Activated naive CD8-positive, alpha-beta T cell treated with anti-CD3 and anti-CD28 coated beads for 36 hours (primary cell): ENCODE measurements at places on chromosomes 13 and 19.

GRCh38 chr19:3606690-3607289 is at the start of gene TBXA2R:
TSS of gene TBXA2R (minus strand) at chr19:3606875. CDS start at chr19:3600634, 6,241 bp downstream.
- DNase-seq = peak; percentile 82

GRCh38 chr19:27822336-27822735 is 1390.6 kb downstream of the UQCRFS1 start:
- no peak for DNase-seq

- no peak for DNase-seq
These were observed 365.1 kb downstream of the DNAJC15 start for GRCh38 chr13:43388282-43389034.

DNA sequence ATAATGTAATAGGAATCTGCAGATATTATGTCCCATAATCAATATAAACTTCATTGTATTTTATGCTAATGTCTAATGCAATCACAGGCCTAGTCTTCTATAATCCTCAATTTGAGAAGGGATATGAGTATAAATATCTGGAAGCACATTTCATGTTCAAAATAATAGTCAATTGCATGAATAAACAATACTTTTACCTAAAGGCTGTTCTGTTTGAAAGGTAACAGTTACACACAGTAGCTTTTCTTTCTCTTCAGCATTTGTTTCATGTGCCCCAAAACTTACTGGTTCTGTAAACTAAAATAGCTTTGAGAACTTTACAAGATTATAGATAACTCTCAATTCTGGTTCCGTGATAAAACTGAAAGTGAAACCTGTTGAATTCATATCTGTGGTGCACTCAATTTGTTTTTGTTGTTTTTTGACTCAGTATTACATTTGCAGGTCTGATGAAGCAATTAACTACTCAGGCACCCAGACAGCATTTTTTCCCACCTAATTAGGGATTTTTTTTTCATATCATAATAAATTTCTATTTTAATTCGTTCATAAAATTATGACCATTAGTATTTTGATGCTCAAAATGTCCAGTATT is 1193.8 kb downstream of the SLITRK1 start:
- no peak for DNase-seq

DNA sequence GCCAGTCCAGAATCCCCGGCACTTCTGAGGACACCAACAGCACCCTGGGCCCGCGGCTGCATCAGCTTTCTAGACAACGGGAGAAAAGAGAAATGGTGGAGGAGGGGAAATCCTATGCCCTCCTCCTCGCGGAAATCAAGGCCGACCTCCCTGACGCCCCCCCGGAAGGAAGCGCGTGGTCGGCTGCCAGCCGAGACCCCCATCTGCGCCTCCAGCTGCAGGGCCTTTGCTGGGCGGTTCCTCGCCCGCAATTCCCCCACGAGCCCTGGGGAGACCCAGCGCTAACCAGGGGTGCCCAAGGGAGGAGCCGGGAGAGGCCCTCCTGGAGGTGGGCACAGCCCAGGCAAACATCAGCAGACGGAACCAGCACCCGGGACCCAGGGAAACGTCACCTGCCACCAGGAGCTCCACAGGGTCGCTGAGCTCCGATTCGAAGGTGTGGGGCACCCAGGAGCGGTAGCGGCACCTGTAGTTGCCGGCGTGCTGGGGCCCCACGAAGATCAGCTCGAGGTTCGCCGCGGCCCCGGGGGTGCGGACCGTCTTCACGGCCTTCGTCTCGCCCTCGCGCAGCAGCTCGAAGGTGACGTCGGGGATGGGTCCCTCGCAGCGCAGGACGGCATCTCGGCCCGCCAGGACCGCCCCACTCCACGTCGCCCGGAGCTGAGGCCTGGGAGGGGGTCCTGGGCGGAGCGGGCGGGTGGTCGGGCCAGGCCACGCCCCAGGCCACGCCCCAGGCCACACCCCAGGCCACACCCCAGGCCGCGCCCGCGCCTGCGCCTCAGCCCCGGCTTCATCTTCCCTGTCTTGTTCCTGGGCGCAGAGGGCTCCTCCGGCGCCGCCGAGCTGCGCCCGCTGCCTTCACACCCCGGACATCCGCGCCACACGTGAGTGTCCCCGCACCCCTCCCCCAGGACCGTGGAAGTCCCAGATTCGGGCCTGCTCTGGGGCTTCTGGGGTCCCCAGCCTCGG is 6.0 kb downstream of the A1BG start:
- DNase-seq = peak; percentile 80

DNA sequence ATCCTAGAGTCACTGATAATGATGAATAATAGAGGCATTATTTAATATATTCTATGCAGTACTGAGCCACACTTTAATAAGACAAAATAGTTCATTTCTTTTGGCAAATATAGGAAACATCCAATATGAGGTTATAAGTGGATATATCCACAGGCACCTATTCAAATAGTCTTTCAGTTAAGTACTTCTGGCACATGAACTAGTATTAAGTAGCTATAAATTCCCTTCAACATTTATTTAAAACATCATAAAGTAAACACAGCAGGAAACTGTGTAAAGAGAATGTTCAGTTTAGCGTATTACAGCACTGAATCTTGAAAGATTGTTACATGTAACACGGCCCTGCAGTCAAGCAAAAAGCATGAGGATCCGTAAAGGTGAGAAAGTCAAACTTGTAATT is 463.3 kb upstream of the KLF12 start:
- DNase-seq = no peak

DNA sequence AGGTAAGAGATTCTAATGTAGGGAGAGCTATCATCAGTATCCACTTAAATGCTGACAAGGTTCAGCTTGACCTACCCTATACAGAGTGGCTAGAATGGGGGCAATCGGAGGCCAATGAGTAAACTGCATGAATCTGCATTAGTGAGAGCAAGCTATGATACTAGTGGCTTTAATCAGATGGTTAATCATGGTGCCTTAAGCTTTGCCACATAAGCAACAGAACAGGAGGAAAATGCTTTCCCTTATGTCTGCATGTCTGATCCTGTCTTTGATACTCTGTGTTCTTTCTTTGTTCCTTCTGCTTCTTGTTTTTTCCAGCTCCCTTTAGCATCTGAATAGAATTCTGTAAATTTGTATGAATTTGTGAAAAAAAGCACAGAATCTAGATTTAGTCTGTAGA is 91.1 kb downstream of the WDFY2 start:
- no peak for DNase-seq

- no peak for DNase-seq
These were observed 234.9 kb downstream of the PCDH9 start for GRCh38 chr13:66995203-66995611.

DNA sequence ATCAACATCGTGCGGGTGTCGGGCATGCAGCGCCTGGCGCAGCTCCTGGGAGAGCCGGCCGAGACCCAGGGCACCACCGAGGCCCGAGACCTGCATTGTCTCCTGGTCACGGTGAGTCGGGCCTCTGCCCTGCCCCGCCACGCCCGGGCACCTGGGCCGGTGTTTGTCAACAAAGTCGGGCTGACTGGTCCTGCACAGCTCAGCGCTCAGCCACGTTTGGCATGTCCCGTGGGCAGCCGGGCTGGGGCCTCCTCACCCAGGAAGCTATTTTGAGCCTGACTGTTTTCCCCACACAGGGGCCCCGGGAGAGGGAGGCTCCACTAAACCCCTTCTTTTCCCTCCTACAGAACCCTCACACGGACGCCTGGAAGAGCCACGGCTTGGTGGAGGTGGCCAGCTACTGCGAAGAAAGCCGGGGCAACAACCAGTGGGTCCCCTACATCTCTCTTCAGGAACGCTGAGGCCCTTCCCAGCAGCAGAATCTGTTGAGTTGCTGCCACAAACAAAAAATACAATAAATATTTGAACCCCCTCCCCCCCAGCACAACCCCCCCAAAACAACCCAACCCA is 1.3 kb downstream of the GADD45B start:
- no peak for DNase-seq

DNA sequence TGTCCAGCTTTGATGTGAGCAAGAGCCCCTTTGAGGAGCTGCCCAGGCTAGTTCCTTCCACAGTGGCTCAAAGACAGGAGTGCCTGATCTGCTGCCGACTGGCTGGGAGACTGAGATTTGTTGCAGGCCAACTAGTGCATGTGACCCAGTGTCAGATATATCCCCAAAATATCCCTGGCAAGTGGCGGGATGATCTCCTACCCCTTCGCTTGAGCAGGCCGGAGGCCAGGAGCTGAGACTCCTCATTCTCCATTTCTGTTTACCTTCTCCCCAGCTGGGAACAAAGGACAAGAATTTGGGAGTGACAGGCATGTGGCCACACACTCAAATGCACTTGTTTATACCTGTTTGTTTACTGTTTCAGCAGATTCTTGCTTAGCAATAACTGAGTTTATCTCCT is 37.1 kb upstream of the XPO4 start:
- no peak for DNase-seq

DNA sequence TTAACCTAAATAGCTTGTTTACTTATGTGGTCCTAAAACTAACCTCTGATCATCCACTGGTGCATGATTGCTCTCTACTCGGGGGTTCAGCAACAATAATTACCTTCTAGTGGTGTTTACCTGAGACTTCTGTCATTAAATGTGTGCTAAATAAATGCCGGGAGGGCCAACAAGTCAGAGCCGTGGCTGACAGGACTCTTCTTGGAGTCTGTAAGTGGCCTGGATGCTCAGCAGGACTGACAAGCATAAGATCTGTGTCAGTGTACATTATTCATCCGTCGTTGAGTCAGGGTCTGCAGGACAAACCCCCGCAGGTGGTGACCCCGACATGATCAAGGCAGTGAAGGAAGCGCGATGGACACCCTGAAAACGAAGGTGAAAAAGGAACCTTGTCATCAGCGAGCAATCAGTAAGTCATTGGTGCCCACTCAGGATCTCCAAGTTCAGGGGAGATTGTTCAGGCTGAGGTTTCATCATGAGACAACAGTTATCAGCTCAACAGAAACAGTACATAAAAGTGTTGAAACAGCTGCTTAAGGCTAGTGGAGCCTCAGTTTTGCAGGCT is 1466.9 kb downstream of the UQCRFS1 start:
- no peak for DNase-seq

DNA sequence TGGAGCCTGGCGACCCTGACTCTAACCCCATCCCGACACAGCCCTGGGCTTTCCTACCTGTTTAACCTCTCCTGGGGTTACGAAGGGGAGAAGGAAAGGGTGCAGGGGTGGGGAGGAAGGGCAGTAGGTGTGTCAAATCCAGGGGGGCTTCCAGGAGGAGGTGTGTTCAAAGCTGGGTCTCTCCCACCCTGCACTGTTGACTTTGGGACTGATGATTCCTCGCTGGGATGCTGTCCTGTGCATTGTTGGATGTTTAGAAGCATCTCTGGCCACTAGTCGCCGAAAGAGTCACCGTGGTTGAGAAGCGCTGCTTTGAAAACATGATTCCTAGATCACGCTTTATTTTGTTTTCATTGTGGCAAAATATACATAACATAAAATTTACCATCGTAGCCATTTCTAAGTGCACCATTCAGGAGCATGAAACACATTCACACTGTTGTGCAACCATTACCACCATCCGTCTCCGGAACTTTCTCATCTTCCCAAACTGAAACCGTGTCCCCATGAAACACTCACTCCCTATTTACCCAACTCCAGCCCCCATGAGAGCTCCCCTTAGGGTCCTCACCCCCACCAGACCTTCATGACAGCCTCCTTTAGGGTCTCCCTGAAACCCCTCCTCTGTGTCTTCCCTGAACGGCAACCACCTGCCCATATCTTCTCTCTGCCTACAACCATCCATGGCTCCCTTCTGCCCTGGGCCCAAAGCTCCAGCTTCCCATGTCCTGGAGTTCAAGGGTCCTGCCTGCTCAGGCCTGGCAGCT is 4.4 kb upstream of the FCER2 start:
- DNase-seq = no peak

GRCh38 chr13:43260999-43261398 is 237.6 kb downstream of the DNAJC15 start:
- DNase-seq = no peak

GRCh38 chr19:1650650-1651567 is 1.5 kb downstream of the TCF3 start:
- peak; percentile 82 for DNase-seq

- DNase-seq = no peak
These were observed 15.3 kb upstream of the ATP12A start for GRCh38 chr13:24664726-24665409.

GRCh38 chr13:99777873-99778272 is 193.7 kb downstream of the ZIC5 start:
- DNase-seq = no peak

DNA sequence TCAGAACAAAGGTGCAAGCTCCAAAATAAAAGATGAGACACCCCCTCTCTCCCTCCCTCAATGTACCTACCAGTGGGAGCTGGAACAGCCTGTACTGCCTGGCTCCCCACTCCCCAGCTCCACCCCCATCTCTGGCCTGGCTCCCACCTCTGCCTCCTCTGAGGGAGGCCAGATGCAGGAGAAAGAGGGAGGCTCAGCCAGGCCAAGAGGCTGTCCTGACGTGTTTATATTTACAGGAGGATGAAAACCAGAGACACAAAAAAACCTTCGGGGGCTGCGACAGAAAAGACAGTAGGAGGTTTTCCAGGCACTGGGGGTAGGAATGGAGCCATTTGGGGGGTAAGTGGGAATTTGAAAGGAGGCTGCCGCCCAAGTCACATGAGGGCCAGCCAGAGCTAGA is 19.7 kb downstream of the ARHGEF18 start:
- DNase-seq = no peak

GRCh38 chr13:73278186-73278585 is 219.4 kb downstream of the KLF5 start:
- no peak for DNase-seq

- peak; percentile 68 for DNase-seq
These were observed 4.7 kb downstream of the ALOX5AP start for GRCh38 chr13:30739761-30740642.

GRCh38 chr13:108326309-108326708 is 56.8 kb downstream of the TNFSF13B start:
- DNase-seq = no peak

DNA sequence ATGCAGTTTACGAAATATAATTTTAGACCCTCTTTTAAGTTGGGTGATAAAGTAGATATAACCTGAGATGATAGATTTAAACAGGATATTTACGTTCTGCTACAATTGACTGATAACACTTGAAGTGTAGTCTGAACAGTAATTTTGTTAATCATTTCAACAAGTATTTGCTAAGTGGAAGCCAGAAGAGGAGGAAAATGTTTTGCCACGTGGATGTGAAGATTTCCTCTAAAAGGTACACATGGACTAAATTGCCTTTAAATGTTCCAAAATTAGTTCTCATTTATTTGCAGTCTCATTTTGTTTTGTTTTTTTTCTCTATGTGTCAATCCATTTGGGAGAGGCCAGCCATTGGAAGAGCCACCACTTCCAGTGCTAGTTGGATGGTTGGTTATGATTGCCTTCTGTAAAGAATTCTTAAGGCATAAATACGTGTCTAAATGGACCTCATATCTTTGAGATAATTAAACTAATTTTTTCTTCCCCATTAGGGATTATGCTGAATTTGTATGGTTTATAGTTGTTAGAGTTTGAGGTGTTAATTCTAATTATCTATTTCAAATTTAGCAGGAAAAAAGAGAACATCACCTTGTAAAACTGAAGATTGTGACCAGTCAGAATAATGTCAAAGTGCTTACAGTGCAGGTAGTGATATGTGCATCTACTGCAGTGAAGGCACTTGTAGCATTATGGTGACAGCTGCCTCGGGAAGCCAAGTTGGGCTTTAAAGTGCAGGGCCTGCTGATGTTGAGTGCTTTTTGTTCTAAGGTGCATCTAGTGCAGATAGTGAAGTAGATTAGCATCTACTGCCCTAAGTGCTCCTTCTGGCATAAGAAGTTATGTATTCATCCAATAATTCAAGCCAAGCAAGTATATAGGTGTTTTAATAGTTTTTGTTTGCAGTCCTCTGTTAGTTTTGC is 2.8 kb downstream of the MIR17HG start:
- no peak for DNase-seq
